ENCODE measurements at places on chromosomes 3 and 15.

GRCh38 chr3:154235330-154235729, 89.0 kb downstream of the DHX36 start:
- DNase-seq, result no peak

GRCh38 chr3:179880868-179881267, 155.9 kb downstream of the PEX5L start:
- no peak for DNase-seq

- DNase-seq, result no peak
Measured at GRCh38 chr15:25801586-25802284, 61.4 kb downstream of the ATP10A start.

- DNase-seq, result no peak
Measured at GRCh38 chr3:184610245-184610871, 48.8 kb downstream of the EPHB3 start.

Measured in ovary (tissue), 10 donors.